CD4-positive, CD25-positive, alpha-beta regulatory T cell (primary cell): ENCODE measurements at places on chromosomes 1 and 21. TPM values are rescaled to one million over a fixed set of nuclear protein-coding genes. Genes with fewer than 3 reads are reported as not detected.

NTRK1 gene
- 0.10 TPM for polyA plus RNA-seq

FTCD gene
- polyA plus RNA-seq: not detected

HTR6 gene
- polyA plus RNA-seq: 0.15 TPM

TTLL10 gene
- polyA plus RNA-seq: not detected

FAM110D gene
- polyA plus RNA-seq: not detected

MFAP2 gene
- polyA plus RNA-seq: not detected

TCHH gene
- polyA plus RNA-seq: not detected

SASS6 gene
- 1.3 TPM for polyA plus RNA-seq
